ENCODE measurements at places on chromosomes 1 and 21.
A peak's percentile ranks its signal among the peaks of the same experiment; 100 is the strongest.

GRCh38 chr1:110346690-110347089, 7.5 kb downstream of the RBM15 start:
- no peak for DNase-seq

DNA sequence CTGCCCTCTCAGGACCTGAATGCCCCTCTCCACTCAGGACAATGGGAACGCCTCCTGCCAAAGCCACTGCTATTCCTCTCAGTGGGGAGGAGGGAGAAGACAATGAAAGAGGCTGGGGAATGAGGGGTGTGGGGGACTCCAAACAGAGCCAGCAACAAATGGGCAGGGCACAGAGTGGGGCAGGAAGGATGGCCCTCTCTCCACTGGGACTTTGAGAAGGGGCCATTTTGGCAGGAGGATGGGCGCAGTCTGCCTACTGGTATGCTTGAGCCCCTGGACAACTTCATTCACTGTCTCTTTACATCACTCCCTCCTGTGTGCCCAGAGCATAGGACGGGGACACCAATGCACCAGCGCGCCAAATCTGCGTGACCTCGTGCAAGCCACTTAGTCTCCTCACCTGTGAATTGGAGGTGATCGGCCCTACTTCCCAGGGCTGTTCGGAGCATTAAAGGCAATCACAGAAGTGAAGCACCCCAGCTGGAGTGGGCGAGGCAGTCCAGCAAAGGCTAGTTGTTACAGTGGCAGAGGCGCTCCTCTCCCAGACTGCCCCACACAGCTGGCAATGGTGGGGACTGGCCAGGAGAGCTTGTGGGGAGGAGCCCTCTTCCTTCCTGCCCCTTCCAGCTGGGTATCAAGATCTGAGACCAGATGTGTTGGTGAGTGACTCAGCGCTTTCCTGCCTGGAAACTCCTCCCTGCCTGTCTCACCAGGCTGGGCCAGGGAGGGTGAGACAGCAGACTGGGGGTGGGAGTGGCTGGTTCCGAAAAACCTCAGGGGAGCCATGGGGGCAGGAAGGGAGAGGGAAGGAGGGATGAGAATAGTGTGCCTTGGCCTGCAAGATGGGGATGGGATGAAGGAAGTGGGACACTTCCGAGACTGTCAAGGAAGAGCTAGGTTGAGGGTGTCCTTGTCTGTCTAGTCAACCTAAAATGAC, 22.4 kb upstream of the SYNC start:
- no peak for DNase-seq

DNA sequence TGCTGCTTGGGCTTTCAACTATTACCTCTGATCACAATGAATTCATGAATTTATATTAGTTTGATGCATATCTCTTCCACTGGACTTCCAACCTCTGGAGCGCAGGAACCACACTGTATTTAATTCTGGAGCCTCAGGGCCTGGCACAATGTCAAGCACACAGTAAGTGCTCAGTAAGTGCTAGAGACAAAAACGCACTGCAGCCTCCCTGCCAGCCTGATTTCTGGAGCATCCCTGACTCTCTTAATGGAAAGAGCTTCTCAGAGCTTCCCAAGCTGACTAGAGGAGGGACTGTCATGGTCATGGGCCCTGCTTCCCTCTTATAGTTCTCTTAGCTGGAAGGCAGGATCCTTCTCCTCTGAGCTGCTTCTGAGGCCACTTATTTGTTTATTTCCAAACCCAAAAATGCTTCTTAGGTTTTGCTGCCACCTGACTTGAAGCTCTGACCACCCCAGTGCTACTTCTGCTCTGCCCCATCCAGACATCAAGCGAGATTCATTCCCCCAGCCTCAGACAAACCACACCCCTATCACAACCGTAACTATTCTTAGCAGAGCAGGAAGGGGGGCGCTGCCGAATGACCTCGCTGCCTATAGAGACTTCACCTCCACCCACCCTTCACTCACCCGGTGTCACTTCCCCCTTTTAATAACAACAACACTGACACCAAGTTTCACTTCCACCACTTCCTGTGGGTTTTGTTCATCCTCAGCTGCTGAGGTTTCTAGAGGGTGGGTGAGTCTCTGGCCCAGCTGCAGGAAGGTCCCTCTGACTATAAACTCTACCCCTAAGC, 33.6 kb downstream of the NUAK2 start:
- no peak for DNase-seq

DNA sequence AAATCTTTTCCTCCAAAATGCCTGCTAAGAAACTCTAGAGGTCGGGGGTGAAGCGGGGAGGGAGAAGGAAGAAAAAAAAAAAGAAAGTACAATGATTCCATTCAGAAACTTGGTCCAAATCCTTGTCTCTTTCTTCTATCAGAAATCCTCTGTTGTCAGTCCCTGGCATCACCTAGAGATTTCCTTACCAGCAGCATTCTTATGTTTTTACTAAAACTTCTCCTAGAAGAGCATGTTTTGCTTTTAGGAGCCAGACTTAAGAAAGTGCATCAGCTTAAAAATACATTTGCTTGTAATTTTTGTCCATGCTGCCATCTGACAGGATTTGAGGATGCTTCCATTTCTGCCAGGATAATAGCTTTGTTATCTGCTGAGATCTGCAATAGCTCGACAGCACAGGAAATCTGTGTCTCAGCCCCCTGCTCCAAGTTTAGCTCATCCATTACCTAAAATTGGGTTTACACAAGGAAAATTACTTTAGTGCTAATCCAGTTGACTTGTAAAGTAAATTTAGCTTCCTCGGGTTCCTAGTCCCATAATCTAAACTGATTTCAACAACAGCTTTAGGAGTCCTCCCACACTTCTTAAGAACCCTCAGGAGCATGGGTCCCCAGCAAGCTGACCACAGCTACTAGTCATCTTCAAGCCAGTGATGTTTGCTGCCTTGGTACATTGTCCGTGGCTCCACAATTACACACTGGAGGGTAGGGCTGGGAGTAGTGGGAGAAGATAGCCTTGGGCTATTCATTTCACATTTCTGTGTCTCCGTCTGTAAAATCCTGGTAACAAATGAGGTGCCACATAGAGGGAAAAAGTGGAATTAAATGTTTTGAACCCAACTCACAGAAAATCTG, 92.3 kb upstream of the UBE2U start:
- DNase-seq, result no peak

DNA sequence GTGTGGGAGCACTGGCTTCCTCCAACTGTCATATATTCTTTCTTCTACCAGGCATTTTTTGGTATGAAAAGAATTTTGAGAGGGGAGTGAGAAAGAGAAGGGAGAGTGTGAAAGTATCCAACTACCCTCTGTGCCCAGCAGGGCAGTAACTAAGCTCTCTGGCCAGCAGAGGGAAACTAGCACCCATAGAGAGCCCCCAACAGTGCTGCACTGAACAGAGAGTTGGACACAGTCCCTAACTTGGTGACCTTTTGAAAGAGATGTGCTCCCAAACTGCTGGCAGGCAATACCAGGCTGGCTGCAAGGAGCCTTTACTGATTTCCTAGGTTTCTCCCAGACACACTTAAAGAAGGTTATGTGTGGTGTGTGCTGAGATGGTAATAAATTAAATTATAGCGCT, 118.8 kb upstream of the PBX1 start:
- peak; percentile 9 for DNase-seq

GRCh38 chr1:65209005-65209885, 61.2 kb downstream of the AK4 start:
- peak; percentile 31 for DNase-seq

DNA sequence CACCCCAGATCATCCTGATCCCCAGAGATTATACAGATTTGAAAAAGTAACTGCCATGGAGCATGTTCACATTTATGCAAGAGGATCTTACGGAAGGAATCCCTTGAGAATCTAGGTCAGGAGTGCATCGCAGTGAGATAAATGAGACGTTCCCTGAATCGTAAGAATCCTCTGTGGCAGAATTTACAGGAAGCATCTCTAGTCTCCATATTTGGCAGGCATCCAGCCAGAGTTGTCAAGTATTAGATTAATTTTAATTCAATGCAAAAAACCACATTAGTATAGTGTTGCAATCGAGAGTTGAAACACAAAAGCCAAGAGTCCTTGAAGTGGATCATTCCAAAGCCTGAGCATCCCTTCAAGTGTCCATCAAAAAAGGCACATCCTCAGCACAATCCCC, 100.8 kb downstream of the RRAGC start:
- no peak for DNase-seq

DNA sequence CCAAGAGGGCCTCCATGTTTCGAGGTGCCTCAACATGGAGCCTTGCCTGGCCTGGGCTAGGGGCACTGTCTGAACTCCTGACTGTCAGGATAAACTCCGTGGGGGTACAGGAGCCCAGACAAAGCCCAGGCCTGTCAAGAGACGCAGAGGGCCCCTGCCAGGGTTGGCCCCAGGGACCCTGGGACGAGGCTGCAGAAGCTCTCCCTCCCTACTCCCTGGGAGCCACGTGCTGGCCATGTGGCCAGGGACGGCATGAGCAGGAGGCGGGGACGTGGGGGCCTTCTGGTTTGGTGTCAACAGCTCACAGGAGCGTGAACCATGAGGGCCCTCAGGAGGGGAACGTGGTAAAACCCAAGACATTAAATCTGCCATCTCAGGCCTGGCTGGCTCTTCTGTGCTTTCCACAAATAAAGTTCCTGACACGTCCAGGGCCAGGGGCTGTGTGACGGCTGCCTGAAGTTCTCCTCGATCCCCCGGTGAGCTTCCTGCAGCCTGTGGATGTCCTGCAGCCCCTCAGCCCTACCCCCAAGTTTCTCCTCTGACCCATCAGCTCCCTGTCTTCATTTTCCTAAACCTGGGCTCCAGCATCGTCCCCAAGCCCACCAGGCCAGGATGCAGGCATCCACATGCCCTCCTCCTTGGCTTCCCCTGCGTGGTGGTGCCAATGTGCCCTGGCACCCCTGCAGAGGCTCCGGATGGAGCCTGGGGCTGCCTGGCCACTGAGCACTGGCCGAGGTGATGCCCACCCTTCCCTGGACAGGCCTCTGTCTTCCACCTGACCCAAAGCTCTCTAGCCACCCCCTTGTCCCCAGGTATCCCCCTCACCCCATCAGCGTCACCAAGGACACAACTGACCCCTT, 12.8 kb upstream of the LRRC3 start:
- no peak for DNase-seq

DNA sequence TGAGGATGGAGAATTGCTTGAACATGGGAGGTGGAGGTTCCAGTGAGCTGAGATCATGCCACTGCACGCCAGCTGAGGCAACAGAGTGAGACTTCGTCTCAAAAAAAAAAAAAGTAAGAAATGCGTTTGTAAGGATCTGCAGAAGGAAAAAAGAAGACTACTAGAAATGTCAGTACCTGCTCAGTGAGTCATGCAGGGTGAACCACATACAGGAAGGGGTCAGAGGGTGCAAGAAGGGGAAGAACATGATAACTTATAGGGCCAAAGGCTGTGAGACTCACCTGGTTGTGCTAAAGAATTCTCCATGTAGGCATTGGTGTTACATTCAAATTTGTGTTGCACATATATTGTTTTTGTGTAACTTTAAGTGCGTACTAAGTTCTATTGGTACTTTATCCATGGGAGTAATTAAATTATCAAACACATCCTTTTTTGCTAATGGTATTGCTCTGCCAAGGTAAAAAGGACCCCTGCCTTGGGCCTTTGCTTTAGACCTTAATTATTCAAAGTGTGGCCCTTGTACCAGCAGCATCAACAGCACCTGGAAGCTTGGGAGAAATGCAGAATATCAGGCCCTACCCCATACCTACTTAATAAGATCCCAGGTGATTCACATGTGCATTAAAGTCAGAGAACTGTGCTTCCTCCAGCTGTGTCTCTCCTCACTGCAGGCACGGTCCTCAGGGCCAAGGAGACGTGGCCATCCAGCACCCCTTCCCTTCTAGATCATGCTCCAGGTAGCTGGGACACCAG, 96.4 kb upstream of the PPP2R5A start:
- DNase-seq, result no peak

GRCh38 chr21:25578056-25578961, 29.0 kb downstream of the MRPL39 start:
- no peak for DNase-seq

GRCh38 chr1:243946946-243947345, 96.9 kb upstream of the AKT3 start:
- peak; percentile 27 for DNase-seq

DNA sequence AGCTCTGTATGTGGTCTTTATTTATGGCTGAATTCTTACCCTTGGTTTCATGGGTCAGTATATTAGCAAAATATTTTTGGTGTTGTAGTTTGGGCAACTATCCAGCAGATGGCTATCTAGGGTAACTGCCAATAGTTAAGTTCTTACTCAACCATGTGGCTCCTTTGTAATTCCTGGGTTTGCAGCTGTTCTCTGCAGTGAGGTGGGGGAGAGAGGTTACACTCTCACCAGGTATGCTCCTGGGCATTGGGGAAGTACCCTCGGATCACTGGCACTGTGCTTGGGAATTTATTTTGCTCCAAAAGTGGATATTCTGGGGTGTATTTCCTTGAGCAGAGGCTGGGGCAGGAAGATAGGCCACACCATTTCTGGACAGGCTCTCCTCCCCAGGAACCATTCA, 436.7 kb upstream of the TMPRSS15 start:
- no peak for DNase-seq

DNA sequence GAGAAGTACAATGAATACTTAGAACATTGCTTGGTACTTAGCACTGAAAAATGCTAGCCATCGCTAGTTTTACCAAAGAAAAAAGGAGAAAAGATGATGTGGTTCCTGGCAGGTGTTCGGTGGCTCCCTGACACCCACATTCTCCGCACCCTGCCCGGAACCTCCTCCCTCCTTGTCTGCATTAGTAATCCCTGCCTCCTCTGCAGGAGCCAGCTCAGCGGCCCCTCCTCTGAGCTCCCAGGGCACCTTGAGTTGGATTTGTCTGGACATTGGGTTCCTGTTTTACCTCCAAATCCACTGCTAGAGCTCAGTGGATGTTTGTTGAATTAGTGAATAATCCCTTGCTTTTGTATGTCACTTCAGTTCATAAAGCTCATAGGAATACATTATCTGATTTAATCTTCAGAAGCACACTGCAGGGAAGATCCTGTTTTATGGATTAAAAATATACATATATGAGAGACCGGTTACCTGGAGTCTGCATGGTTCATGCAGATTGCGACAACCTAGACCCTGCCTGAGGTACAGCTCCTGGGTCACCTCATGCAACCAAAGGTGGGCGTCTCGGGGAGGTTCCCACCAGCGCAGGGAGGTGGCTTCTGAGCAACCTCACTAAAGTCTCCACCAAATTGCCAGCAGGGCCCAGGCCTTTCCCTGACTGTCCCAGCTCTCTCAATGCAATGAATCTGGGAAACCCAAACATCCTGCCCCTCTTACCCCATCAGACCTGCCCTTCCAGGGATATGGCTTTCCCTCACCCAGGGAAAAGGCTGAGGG, 24.2 kb downstream of the PCAT6 start:
- DNase-seq, result no peak

DNA sequence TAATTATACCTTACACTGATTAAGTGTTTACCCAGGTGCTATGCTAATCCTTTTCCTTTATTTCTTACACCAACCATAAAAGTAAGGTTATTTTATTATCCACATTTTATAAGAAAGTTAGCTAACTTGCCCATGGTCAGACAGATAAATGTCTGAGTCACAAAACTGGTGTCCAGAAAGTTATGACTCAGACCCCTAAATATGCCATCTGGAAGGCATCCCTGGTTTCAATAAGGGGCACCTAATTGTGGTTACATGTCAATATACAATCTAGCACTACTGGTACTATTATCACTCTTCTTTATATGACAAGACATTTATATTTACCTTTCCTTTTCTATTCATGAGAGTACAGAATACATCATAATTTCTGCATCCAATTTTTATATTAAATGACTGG, 496.5 kb upstream of the ADGRL2 start:
- peak; percentile 28 for DNase-seq

Measured in NCI-H146 (cell line).